ENCODE measurements at places on chromosomes 7 and 10.
A peak's percentile ranks its signal among the peaks of the same experiment; 100 is the strongest.

GRCh38 chr7:105963038-105963667, at the start of gene CDHR3:
Gene CDHR3 (plus strand): TSS chr7:105963264. CDS start chr7:105963319, 55 bp downstream.
- DNase-seq: no peak

- no peak for DNase-seq
These were observed 19.5 kb upstream of the CARD11 start for GRCh38 chr7:3063016-3063753.

DNA sequence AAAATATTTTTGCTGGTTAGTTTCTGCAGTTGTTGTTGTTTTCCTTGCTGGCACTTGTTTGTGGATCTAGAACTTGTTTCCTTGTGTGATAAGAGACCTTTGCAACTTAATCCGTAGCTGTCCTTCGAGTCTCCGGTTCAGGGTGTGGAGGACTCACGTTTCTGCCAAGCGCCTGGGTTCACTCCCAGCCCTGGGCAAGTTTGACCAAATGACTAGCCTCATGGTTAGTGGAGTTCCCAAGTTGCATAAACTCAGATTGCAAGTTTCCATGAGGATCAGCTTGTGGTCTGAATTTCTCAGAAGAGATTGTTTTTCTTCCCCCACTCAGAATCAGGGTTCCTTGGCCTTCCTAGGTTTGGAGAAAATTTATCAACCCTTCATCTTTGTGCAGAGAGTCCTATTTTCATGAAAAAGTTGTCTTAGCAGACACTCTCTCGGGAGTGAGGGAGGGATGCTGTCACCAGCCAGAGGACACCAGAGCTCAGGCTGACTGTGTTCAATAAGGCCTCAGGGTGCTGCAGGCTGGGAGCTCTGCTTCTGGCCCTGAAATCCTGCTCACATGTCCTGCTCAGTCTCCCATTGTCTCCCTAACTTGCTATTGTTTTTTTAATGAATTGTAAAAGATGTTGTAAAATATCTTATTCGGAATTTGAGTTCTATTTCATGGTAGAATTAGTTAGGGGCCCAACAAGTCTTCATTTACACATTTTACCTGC, 377.7 kb upstream of the KLF6 start:
- DNase-seq: no peak

- no peak for DNase-seq
These were observed 61.6 kb downstream of the NAMPT start for GRCh38 chr7:106223156-106223555.

GRCh38 chr10:43790147-43790546, 141.5 kb upstream of the ZNF32 start:
- DNase-seq: no peak

DNA sequence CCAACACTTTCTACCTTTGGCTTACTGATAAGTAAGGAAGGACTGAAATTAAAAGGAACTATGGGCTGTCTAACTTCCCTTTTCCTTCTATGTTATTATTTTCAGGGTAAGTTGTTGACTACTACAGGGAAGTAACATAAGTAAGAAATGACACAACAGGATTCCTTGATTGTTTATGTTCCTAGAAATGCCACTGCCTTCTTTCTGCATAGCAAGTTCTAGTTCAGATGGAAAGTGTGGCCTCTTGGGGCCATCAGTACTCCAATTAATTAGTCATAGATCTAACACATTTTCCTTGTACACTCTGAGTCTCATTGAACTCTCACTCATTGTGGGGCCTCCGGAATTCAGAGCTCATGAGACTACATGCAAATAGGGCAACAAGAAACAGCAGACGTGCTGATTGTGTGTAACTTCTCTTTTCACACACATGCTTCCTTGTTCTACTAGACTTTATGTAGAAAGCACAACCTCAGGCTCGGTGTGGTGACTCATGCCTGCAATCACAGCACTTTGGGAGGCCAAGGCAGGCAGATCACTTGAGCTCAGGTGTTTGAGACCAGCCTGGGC, 35.3 kb upstream of the HIBADH start:
- no peak for DNase-seq

DNA sequence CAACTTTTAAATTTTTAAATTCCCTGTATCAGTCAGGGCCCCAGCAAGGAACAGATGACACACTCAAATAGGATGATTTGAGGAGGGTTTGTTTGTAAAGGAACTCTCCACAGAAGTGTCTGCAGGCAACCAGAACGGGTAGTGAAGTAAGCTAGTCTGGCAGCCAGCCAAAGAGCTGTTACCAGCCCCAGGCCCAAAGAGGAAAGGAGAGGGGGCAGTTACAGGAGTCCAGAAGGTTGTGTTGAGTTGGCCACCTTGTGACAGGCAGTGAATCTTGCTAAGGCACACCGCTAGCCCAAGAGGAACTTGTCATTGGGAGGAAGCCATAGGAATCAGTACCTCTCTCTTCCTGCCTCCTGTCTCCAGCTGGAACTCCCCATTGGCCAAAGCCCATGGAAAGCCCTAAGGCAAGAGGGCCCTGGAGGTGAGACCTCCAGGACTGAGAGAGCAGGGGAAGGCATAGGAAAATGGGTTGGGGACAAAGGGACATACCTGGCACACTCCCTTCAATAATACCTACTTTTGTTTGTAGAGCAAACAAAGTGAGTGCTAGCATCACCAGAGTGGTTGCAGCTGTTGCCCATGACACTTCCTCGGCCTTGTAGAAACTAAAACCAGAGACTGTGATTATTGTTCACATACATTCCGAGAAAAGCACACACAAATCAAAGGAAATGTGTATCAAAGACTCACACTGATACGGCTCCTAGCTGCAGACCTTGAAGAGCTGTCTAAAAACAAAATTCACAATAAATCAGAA, 25.4 kb upstream of the GATAD1 start:
- peak; percentile 79 for DNase-seq

GRCh38 chr10:110504111-110504735, 6.5 kb downstream of the DUSP5 start:
- no peak for DNase-seq

- DNase-seq: no peak
These were observed 579.0 kb upstream of the DPP6 start for GRCh38 chr7:153473185-153473584.

- DNase-seq: peak; percentile 94
These were observed 279.3 kb downstream of the SKAP2 start for GRCh38 chr7:26584987-26585665.

DNA sequence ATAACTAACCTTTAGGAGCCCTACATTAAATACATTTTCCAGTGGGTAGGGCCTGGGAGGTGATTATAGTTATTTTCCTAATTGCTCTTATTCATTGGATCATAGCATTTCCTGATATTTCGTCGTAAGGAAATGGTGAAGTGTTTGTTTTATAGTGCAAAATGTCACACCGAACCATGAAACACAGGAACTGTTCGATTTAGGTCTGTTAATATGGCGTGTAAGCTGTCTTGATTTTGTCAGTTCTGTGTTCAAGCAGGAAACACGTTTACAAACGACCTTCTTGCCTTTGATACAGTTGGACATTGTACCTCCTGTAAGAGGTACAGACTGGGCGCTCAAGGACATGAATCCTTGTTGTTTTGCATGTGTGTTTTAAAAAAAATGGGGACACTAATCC, 14.8 kb downstream of the RBM17 start:
- no peak for DNase-seq

DNA sequence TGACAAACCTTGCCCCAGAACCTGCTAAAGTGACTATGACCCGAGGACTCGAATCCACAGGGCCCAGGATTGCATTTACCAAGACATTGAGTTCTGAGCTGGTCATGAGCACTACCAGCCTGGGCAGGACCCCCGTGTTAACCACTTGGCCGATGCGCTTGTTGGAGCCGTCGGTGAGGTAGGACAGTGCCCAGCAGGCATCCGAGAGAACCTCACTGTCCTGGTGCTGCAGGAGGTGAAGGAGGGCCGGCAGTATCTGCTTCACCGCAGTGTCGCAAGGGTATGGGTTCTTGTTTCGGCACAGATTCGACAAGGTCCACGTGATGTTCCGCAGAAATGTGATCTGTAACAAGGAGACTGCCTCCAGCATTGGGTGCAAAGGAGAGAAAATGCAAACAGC, 19.7 kb downstream of the KPNA7 start:
- DNase-seq: no peak

DNA sequence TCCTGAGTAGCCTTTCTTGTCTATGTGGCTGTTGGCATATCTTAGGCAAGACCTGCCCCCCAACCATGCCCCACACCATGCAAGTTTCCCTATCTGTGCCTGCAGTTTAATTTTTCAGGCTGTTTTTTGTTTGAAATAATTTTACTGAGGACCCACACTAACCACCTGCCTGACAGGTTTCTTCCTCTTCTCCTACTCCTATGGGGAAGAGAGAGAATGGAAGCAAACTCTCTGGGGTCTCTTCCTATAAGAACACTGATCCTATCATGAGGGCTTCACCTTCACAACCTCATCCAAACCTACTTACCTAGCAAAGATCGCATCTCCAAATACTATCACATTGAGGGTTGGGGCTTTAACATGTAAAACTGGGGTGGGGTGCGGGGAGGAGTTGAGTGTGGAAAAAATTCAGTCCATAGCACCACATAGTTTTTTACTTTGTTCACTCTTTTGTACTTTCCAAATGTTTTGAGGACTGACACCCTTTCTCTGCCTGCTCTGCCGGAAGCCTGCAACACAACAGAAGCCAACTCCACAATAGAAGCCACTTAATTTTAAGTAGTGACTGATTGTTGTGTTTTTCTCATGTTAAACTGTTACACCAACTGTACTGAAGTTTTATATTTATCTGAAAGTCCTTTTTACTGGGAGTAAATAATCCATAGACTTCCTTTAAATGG, 67.2 kb upstream of the CSTF2T start:
- DNase-seq: no peak

DNA sequence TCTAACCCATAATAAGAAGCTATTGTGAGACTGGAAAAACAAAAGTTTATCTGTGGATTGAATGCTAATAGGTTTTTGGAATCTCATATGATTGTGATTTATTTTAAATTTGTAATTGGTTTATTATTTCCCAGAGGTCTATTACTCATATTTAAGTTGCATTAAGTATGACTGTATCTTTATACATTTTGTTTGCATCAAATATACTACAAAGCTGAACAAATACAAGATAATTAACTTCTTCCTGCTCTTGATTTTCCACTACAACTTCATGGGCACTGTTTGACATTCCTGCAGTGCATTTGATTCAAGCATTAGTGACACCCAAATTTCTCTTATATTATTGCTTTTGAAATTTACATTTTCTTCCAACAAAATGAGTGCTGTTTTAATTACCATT, 303.8 kb upstream of the LRRTM3 start:
- DNase-seq: no peak

GRCh38 chr10:79226391-79227245, 120.7 kb upstream of the PPIF start:
- DNase-seq: no peak

DNA sequence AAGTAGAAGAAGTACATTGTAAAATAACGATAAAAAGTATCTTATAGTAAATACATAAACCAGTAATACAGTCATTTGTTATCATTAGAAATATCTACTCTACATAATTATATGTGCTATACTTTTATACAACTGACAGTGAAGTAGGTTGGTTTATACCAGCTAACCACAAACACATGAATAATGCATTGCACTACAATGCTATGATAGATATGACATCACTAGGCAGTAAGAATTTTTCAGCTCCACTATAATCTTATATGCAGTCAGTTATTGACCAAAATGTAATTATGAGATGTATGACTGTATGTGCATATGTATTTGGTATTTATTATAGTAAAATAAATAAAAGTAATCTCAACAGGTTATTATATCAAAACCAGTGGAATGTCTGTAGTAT, 23.4 kb upstream of the SGCE start:
- no peak for DNase-seq

GRCh38 chr7:74365322-74366022, 76.3 kb downstream of the CLIP2 start:
- DNase-seq: peak; percentile 18

DNA sequence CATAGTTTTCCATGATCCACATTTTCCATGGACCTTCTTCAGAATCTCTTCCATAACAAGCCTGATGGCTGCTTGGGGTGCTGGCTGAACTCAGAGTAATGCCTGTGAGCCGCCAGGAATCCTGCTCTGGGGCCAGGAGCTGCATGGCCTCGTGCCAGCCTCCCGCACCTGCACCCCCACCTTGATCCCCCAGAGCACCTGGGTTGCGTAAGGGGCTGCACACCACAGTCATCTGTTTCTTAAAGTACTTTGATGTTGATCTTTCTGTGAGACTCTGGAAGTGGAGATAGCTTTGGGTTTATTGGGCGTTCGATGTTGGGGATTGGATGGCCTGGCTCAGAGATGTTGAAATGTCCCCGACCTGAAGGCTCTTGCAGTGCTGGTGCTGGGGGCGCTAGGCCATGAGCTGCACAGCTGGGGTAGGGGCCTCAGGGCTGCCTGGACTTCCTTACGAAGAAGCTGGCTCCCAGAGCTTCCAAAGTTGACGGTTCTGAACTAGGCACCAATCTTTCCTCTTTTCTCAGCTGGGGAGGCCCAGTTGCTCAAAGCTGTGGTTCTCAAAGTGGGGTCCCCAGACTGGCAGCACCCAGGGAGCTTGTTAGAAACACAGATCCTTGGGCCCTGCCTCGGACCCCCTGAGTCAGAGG, 534.0 kb downstream of the DNAJB6 start:
- DNase-seq: no peak

DNA sequence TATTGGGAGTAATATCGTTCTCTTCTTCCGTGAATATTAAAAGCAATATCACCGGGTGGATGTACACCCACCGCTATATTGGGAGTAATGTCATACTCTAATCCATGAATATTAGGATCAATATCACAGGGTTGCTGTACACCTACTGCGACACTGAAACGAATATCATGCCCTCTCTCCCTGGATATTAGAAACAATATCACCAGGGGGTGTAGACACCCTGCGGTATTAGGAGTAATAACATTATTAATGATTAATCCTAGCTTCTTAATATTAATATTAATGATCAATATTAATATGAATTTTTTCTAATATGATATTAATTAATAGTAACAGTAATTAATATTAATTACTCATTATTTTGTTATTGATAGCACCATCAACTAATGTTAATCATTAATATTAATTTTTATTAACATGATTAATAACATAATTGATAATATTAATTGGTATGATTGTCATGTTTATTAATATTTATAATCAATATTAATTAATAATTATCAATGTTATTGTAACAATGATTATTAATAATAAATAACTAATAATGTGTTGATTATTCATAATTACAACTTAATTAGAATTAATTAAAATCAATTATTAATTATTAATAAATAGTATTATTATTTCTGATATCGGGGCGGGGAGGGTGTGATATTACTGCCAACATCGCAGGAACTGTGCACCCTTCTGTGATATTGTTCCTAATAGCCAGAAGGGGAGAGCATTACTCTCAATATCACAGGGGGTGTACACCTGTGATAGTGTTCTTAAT, 121.3 kb upstream of the C1GALT1 start:
- no peak for DNase-seq

- DNase-seq: no peak
These were observed 73.8 kb downstream of the SHOC2 start for GRCh38 chr10:110993024-110993693.

Measured in NCI-H345 (cell line).